Left ventricle myocardium inferior (tissue), 1 donor: ENCODE measurements at places on chromosomes 4 and X.

DNA sequence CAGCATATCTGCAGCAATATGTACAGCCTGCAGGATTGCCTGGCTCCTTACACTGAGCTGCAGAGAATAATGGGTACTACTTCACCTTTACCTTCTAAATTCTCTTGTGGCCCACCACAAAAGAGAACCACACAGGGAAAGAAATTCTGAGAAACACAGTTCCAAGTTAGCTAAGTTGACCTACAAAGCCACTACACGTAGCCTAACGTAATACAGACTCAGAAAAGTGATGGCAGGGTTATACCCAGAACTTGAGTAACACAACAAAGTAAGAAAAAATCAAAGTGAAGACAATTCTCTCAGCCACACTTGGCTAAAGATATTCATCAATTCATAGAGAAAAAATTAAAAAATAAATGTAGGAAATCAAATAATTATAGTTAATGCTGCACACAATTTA is 26.4 kb upstream of the SRPX start:
- no peak for DNase-seq

DNA sequence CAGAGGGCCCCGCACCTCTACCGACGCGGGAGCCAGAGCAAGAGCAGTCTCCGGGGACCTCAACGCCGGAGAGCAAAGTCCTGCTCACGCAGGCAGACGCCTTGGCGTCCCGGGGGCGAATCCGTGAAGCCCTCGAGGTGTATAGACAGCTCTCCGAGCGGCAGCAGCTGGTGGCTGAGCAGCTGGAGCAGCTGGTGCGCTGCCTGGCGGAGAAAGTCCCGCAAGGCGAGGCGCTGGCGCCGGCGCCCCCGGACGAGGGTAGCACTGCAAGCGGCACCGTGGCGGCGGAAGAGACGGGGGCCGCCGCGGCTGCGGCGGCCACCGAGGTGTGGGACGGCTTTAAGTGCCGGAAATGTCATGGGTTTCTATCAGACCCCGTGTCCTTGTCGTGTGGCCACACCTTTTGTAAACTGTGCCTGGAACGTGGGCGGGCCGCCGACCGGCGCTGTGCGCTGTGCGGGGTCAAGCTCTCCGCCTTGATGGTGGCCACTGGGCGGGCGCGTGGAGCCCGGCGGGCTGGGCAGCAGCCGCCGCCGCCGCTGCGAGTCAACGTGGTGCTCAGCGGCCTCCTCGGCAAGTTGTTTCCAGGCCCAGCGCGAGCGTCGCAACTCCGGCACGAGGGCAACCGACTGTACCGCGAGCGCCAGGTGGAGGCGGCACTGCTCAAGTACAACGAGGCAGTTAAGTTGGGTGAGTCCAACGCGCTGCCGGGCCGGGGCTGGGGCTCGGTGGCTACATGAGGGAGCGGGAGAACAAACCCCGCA is 672 bp downstream of the LONRF3 start:
- peak; percentile 19 for DNase-seq

GRCh38 chr4:159444678-159445077 is 341.8 kb downstream of the RAPGEF2 start:
- DNase-seq = no peak

- no peak for DNase-seq
Observed at GRCh38 chrX:129741880-129742758, 3.3 kb downstream of the XPNPEP2 start.

GRCh38 chr4:74537459-74537858 is 92.5 kb downstream of the AREG start:
- no peak for DNase-seq

- DNase-seq = no peak
Observed at GRCh38 chr4:138177278-138177968, 64.7 kb downstream of the SLC7A11 start.

DNA sequence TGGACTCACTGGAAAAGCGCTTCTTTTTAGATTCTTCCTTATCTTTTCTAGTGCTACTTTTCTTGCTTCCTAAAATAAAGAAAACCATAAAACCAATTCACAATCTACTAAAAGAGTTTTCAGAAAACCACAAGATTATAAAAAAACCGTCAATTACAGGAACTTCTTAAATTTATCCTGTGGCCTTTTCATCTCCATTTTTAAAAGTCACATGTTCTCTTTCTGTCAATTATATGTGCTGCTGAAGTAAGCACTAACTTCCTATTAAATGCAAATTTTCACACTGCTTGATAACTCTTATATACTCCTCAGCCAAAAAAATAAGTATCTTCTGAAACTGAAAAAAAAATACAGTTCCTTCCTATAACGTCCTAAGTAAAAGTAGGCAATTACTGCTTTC is 32.8 kb downstream of the CENPC start:
- DNase-seq = no peak

- DNase-seq = peak; percentile 15
Observed at GRCh38 chrX:30653415-30654131, at the start of gene GK. GK (plus strand) TSS chrX:30653423; CDS start chrX:30653538, 115 bp downstream.

- DNase-seq = no peak
Observed at GRCh38 chr4:76984127-76984526, 34.6 kb downstream of the SEPTIN11 start.

GRCh38 chr4:92120810-92121498 is 182.8 kb upstream of the GRID2 start:
- no peak for DNase-seq

DNA sequence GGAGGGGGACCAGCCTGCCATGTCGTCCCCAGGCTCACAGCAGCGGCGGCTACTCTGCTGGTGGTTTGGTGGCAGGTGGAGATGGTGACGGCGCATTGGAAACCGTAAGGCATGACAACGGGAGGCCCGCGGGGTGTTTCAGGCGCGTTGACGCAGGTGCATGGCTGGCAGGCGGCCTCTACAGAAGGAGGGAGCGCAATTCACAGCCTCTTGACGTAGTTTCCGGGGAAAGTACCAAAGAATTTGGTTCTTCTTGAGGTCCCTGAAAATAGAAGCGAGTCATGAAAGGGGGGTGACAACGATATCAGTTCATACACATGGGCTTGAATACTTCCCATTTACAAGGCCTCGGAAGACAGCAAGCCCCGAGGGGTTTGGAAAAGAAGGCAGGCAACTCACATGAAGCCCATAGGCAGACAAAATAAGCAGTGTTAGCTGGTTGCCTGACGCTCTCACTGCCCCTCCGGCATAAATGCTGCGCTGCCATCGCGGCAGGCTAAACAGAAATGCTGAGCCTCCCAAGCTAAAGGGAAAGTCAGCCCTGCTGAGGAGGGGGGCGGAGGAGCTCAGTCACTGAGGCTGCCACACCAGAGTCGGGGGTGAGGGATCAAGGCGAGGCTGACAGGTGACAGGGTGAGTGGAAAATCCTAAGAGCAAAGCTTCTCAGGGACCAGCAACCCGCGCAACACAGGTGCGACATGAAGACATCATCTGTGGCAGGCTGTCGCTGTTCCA is 52.3 kb upstream of the PDLIM3 start:
- DNase-seq = no peak

DNA sequence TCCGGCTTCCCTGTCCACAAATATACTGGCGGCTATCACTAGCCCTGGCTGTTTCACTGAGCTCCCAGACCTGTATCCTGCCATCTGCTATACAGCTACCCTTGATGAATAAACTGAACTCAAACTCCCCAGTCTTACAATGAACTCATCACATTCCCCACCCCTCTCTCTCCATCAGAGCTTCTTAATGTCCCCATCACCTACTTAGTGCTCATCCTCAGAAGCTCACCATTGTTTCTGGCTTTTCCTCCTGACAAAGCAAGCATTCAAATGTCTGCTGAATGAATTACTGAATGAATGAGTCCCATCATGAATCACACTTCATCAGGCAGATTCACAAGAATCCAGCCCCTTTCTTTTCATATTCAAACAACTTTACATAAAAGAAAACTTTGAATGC is 5.7 kb upstream of the DGAT2L6 start:
- no peak for DNase-seq

GRCh38 chr4:77989968-77990367 is 67.2 kb upstream of the FRAS1 start:
- DNase-seq = no peak

DNA sequence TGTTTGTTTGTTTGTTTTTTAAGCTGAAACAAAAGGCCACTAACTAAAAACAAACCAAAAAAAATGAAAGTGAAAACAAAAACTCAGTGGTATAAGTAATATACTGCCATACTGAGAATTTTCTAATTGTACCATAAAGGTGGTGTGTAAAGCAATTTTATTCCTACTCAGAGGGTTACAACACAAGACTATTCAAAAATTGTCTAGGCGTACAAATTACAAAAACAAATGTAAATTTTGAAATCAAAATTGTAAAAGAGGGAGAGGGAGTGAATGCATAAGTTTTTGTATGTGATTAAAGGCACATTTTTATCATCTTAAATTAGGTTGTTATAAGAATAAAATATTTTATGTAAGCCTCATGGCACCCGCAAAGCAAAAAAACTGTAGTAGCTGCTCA is 232.6 kb downstream of the STK32B start:
- DNase-seq = no peak

DNA sequence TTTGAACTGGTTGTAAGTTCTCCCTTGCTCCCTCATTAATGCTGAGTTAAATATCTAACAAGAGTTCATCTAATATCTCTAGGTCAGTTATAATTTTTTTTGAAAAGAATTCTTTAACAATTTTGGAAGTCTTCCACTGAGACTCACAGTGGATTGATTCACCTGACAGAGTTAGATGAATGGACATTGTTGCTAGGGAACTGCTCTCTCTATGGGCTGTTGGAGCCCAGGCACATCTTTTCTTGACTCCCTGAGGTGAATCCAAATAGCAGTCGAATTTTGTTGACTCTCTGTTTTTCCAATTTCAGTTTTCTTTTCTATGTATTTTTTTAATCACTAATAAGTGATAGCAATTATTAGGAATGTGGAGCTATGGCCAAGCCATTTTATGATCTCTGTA is 996.1 kb upstream of the PABPC4L start:
- DNase-seq = no peak

DNA sequence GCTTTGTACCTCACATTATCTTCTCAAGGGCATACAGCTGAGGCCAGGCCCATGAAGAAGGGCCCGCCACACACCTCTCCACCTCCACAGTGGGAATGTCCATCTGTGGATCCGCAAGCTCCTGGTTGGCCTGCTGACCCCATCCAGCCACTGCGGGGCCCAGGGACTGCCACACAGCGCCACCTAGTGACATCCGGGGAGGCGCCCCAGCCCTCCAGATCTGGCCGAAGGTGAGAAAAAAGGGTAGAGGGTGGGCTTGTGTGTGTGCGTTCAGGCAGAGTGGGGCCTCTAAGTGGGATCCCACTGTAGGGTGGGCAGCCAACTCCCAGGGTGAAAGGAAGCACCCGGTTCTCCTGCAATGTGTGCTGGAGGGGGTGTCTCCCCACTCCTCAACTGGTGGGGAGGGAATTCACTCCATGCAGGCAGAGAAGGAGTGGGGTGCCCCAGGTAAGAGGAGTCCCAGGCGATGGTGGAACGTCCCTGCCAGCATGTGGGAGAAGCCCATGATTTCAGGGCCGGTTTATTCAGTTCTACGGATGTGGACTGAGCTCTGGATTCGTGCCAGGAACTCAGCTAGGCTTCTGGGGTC is 117.3 kb downstream of the ENPP6 start:
- peak; percentile 72 for DNase-seq

GRCh38 chr4:181692965-181693364 is 550.2 kb upstream of the TENM3 start:
- no peak for DNase-seq

GRCh38 chr4:1579001-1579900 is 104.9 kb downstream of the FAM53A start:
- DNase-seq = peak; percentile 85

GRCh38 chrX:151754641-151755215 is 20.2 kb downstream of the CNGA2 start:
- DNase-seq = no peak

DNA sequence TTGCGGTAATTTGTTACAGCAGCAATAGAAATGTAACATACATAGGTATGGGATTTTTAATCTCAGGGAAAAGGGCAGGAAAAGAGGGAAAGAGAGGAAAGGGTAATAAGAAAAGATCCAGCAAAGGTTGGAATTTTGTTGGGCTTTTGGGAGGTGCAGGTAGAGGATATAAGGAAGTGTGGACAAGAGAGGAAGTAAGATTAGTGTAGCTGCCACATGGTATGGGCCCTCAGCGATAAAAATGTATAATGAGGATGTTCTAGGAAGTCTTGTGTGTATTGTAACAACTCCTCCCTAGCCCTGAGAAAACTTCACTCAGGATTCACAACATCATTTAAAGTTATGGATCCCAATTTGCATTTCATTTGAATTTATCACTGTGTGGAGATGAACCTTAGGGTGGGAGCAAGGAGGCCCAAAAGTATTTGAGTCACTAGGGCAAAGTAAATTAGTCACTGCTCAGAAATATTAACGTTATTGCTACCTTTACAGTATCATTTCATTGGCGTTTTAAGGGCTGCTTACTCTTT is 2.8 kb upstream of the IL21 start:
- no peak for DNase-seq

- DNase-seq = peak; percentile 29
Observed at GRCh38 chr4:76199664-76200211, 13.9 kb downstream of the SCARB2 start.

- no peak for DNase-seq
Observed at GRCh38 chrX:53230116-53230515, 5.1 kb upstream of the KDM5C start.

DNA sequence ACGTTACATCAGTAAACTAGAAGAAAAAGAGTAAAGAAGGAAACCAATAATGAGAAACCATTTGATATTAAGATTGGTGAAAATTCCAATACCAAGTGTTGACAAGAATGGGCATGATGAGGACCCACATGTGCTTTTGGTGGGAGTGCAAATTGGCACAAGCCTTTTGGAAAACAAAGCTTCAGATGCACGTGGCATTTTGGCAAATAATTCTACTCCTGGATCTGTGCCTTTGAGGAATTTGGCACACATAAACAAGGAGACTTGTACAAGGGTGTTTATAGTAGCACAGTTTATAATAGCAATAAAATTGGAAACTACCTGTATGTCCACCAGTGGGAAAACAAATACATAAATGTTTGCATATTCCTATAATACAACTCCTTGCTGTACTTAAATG is 324.3 kb upstream of the TAPT1 start:
- no peak for DNase-seq

DNA sequence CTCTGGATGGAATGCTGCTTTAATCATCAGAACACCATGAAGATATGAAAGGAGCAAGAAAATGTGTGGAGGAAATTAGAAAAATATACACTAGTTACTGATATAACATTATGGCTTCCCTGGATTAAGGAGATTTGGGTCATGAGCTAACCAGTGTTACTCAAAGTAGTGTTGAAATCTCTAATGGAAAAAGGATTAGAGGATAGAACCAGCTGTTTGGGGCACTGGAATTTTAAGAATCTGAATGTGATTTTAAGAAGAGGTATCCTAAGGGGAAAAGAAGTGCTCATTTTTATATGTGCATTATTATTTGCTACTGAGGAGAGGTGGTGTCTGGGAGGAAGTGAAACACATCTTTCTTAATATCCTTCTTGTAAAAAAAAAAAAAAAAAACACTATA is 164.1 kb upstream of the PPARGC1A start:
- DNase-seq = no peak

- DNase-seq = no peak
Observed at GRCh38 chrX:139106069-139106468, 394.6 kb upstream of the FGF13 start.
